GM12864 (cell line): ENCODE measurements at places on chromosomes 5 and 9.

DNA sequence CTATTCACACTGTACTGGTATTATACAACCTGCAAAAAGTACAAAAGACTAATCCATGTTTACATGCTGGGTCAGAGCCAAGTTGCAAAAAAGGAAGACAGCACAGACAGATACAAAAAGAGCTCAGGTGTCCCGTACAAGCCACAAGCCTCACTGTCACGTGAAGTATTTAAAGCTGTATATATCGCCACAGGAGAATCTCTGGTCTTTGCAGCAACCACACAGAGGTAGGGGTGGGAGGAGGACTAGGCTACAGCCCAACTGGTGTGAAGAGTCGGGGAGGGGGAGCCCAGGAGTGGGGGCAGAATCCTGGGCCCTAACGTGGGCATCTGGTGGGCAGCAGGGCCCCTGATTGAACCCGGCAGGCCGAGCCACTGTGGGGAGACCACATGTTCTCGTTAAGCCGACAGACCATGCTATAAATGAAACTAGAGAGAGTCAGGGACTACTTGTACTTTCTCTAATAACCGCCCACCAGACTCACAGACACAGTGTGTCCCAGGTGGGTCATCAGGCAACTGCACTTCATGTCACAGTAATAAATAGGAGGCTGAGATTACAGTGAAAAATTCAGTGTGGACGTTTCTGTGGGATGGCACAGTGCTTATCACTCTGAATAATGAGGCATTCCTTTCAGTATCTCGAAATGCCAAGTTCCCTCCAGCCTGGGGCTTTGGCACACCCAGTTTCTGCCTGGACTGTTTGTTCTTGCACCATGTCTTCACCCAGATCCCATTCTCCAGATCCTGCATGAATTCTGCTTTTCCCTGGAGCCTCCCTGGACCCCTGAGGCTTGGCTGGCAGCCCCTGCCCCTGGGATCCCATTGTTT lies 79.3 kb upstream of the SH3PXD2B start:
- no peak for DNase-seq

GRCh38 chr9:88087906-88088305 lies 50.4 kb downstream of the SPATA31C2 start:
- DNase-seq = no peak

GRCh38 chr5:65199993-65200675 lies 281.6 kb downstream of the ADAMTS6 start:
- no peak for DNase-seq

DNA sequence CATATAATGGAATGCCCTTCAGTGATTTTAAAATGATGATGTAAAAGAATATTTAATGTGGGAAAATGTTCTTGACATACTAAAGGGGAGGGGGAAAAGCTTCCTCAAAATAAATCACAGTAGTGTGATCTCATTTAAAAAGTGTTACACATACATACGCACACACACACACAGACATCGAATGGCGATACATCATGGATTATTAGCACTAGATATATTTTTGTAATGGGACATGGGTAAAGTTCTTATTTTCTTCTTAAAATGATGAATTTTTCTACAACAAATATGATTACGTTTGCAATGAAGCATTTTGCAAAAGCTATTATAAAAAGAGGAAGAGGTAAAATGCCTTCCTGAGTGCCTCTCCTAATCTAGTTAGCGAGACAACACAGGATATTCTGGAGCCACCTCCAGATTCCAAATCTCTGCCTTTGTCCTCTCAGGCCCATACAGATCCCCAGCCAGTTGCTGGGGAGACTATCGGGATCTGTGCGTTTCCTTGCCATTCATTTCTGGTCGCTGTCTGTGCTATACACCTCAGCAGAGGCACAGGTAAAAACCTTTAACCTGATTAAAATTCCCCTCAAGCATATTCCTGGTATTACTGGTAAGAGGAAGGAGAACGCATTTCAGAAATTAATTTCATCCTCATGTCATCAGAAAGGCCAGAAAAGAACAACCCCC lies 69.6 kb downstream of the SLC28A3 start:
- DNase-seq = no peak

- no peak for DNase-seq
Observed at GRCh38 chr5:55220433-55221185, 6.5 kb downstream of the MCIDAS start.

GRCh38 chr5:107402434-107403227 lies 268.1 kb downstream of the EFNA5 start:
- no peak for DNase-seq

GRCh38 chr5:179767496-179768100 lies 26.2 kb upstream of the LTC4S start:
- DNase-seq = no peak

GRCh38 chr9:87604886-87605588 lies 107.4 kb downstream of the DAPK1 start:
- DNase-seq = peak; percentile 26

GRCh38 chr9:98861781-98862504 lies 54.5 kb downstream of the GALNT12 start:
- no peak for DNase-seq

DNA sequence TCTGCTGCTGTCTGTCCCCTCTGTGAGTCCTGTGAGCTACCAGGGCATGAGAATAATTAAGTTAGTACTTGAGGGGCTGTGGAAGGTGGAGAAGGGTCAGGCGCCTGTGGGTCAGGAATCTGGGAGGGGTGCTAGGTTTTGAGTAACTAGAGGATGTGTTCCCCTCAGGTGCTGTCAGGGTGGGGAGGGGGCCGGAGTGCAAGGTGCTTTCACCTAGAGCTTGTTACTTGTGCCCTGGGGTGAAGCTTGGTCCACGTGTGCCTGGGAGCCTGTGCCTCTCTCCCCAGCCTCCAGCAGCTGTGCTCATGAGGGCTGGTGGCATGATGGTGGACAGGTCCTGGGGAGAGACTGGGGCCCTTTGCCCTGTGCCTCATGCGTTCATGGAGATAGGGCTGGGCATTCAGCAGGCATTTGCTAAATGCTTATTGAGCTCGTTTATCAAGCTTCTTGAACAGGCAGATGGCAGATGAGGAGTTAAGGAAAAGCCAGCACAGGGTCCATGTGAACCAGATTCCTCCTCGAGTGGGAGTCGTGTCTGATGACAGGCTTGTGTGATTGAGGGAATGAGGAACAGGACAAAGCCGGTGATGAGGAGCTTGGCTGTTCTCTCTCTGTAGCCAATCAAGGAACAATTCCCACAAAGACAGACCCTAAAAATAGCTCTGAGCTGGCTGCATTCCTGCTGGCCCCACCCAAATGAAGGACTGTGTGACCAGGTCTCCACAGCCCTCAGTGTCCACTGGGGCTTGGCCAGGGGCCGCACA lies 40.9 kb downstream of the CACNA1B start:
- DNase-seq = no peak

GRCh38 chr5:141850244-141850768 lies 27.9 kb downstream of the PCDH1 start:
- no peak for DNase-seq

DNA sequence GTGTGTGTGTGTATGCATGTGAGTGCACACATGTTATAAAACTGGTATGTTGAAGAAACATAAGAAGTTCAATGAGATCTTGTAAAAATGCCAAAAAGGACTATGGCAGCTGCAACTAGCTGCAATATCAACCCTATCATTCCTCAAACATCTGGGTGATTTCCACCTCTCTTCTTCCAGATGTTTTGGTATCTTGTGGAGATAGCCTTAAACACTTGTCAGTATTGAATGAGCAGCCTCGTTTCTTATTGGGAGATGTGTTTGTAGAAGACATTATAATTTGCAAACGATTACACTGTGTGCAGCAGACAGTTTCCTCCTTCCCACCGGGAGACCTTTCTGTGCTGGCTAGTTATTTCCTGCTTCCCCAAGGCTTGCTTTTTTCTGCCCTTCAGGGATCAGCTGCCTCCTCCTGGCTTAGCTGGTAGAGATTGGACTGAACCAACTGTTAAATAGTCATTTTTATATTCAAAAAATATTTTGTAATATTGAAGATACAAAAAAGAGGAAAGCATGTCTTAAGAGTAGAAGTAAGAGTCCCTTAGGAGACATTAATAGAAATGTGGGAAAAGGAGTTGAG lies 168.4 kb upstream of the MPDZ start:
- no peak for DNase-seq

GRCh38 chr5:107917983-107918382 lies 247.2 kb upstream of the EFNA5 start:
- DNase-seq = no peak

- no peak for DNase-seq
Observed at GRCh38 chr9:95796029-95796428, 79.5 kb upstream of the ERCC6L2 start.

DNA sequence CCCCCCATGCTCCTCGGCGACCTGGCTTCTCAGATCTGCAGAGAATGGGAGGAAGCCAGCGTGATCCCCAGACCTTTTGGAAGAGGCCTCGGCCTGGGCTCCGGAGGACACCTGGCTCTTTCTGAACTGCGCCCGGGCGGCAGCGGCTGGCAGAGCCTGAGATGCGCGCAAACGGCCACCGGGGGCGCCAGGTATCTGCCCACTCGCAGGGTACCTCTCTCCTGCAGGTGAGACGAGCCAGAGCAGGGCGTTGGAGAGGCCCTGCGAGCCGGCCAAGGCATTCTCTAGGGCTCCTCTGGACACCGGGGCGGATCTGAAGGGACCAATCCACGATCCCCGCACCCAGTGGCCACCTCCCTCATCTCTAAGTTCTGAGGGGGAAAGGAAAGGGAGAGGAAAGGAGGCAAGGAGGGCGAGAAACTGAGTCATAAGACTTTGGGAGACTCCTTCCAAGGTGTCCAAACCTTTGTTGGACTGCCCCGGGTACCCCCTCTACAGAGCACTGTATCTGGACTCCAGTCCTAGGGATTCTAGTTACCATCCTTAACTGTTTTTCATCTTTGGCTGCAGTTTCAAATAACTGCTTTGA lies 55.0 kb upstream of the SLC46A2 start:
- no peak for DNase-seq

- no peak for DNase-seq
Observed at GRCh38 chr5:155651-156410, 35.5 kb upstream of the LRRC14B start.

DNA sequence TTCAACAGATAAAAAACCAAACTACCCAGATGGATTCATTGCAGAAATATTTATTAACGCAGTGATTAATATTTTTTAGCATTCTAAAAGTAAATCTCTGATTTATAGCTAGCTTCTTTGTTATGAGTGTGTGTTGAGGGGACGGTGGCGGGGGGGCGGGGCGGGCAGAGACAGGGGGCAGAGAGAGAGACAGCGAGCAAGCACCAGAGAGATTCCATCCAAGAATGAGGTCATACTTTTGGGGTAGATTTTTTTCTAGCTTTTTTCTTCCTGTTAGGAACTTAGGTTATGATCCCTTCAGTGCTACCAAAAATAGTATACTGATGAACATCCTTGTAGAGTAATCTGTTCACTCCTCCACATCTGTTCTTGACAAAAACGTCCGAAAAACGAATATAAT lies 500 bp upstream of the ZNF883 start:
- DNase-seq = no peak

- no peak for DNase-seq
Observed at GRCh38 chr5:145941448-145942130, 5.2 kb downstream of the SH3RF2 start.

GRCh38 chr5:158658446-158659230 lies 441.1 kb downstream of the EBF1 start:
- DNase-seq = no peak

DNA sequence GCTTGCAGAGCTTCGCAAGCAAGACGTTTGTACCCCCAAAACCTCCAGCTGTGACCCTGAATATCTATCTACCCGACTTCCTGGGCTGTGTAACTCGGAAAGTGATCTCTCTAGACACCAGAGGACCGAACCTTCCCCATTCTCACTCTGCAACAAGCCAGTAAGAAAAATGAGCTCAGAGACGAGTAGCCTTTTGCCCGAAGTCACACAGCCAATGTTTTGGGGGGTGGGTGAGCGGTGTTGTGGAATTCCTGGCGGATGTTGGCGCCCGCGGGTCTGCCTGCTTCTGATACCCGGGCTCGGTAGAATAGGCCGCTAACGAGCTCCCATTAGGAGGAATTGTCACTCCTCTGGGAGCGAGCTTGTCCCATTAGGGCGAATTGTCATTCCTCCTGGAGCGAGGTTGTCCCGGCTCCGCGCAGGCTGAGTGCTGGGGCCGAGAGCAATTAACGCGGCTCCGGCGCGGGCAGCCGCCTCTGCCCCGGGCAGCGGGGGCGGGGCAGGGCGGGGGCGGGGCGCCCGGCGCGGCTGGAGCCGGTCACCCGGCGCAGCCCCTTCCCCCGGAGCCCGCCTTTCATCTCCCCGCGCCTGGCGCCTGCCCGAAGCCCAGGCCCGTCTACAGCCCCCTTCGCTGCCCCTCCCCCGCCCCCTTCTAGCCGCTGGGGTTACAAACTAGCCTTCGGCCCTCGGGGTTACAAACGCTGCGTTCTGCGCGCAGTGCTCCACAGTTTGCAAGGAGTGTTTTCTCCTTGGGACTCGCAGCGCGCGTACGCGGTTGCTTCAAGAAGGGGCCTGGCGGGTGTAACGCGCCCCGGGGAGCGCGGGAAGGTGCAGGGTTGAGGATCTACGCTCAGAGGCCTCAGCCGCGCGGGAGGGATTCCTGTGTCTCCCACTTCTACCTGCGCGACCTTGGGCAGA lies 3.5 kb upstream of the MSX2 start:
- DNase-seq = no peak

GRCh38 chr9:69671311-69671878 lies 776 bp downstream of the APBA1 start:
- no peak for DNase-seq

- DNase-seq = no peak
Observed at GRCh38 chr9:116279230-116279629, 125.6 kb downstream of the PAPPA start.

GRCh38 chr5:8383616-8384015 lies 514.7 kb downstream of the MTRR start:
- DNase-seq = no peak

GRCh38 chr5:83731638-83732037 lies 11.0 kb upstream of the HAPLN1 start:
- DNase-seq = no peak

GRCh38 chr9:4929917-4930316 lies 55.2 kb upstream of the JAK2 start:
- no peak for DNase-seq

GRCh38 chr5:28807195-28807729 lies 1768.9 kb upstream of the CDH9 start:
- DNase-seq = no peak

GRCh38 chr9:128211186-128211980 lies 8.2 kb downstream of the DNM1 start:
- DNase-seq = no peak

GRCh38 chr5:93583768-93584595 lies 960 bp downstream of the NR2F1 start:
- DNase-seq = no peak

- peak; percentile 30 for DNase-seq
Observed at GRCh38 chr5:40904205-40904993, 4.9 kb upstream of the C7 start.

GRCh38 chr5:56273376-56273955 lies 40.3 kb upstream of the ANKRD55 start:
- DNase-seq = no peak

DNA sequence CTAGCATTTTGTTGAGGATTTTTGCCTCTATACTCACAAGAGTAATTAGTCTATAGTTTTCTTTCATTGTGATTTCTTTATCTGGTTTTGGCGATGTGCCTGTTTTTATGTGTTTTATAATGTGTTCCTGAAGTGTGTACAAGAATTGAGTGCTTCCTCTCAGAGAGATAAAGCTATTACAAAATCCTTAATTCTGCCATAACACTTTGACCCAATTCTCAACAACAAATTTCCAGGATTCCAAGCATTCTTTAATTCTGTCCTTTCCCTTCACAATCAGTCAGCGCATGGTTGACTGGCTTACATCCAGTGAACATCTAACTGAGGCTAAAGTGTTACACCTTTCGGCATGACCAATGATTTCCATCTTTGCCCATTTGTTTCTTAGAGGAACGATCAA lies 282.9 kb upstream of the MVB12B start:
- DNase-seq = no peak

- no peak for DNase-seq
Observed at GRCh38 chr9:132168347-132168746, 6.5 kb downstream of the NTNG2 start.
